ENCODE measurements at places on chromosomes 5 and 9.

- DNase-seq, result no peak
Observed at GRCh38 chr5:106331415-106331814, 1339.3 kb downstream of the EFNA5 start.

DNA sequence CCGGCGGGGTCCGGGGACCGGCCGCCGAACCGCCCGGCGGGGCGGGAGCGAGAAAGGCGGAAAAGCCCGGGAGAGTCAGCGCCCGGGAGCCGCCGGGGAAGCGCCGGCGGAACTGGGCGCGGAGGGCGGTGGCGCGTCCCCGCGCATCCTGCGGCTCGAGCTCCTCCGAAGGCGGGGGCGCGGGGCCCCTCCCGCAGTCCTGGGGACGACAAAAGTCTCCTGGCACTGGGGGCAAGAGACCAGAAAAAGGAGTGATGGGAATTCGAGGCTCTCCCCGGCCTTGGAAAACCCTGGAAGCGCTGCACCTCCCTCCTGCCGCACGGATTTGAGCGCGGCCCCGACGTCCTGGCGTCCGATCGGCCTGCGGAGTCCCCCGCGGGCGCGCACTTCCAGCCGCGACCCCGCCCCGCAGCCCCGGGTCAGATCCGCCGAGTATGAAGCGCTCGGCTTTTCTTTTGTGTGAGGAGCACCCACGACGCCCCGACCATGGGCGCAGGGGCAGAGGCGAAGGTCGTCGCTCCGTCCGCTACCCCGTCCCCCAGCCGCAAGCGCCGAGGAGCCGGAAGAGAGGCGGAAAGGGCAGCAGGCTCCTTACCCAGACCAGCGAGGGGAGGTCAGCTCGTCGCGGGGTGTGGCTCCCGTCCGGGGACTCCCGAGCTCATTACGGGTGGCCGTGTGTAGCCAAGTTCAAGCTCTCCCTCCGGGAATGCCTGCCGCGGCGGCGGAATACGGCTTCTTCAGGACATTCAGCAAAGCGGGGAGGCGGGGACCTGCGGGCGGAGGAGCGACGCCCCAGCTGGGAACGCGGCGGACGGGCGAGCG lies at the start of gene EPB41L4A:
Gene EPB41L4A, minus strand, starts transcription at position 114 of the 822 bp plus-strand sequence. CDS start 238 bp downstream, outside the sequence.
- DNase-seq, result no peak

DNA sequence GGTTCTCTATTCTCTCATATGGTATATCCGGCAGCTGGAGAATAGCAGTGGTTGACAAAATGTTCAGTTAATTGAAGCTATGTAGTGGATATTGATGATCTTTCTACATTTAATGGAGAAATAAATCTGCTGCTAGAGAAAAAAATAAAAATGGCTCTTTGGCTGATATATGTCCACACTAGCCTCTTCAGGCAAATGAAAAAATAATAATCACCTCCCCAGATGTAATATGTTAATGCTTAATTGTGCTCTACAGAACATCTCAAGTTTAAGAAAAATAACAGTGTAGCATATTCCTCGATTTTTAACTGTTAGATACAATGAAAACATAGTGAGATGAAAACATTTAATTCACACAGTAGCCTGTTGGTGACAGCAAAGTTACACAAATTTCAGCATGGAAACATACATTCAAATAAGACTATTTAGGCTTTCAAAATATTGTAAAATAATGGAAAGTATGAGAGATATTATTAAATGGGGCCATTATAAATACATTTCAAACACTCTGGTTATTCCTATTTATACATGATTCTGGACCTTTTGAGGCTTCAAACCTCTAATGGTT lies 543.0 kb downstream of the MAT2B start:
- no peak for DNase-seq

DNA sequence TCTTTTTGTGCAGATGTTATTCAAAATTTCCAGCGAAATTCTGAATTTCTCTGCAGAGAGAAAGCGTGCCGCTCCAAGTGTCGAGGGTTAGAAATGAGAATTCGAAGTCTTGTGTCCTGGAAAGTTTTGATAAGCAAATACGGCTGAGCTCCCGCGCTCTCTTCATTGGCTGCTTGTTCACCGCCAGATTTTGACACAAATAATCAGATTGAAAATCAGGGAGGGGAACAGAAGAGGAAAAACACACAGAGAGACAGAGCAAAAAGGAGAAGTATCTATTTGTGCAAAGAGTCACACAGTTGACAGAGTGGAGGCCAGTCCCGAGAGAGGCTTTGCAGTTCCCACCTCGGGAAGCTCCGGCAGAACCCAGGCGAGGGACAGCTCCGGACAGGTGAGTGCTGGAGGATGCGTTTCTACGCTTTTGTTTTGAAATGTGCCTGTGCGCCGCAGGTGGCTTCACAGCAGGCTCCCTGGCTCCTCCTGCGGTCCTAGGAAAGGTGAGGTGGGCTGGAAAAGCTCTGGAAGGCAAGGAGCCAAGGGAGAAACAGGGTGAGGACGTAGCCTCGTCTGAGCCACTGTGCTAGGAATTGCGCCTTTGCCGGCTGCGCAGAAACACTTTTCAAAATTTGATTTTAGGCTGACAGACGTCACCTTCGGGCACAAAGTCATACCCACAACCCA lies at the start of gene GFI1B:
Gene GFI1B, plus strand, starts transcription at position 244 of the 681 bp plus-strand sequence. CDS start 7,985 bp downstream, outside the sequence.
- no peak for DNase-seq

- no peak for DNase-seq
Observed at GRCh38 chr5:142110046-142110531, 1.5 kb downstream of the NDFIP1 start.

GRCh38 chr9:112034216-112034611 lies 137.6 kb downstream of the UGCG start:
- no peak for DNase-seq

DNA sequence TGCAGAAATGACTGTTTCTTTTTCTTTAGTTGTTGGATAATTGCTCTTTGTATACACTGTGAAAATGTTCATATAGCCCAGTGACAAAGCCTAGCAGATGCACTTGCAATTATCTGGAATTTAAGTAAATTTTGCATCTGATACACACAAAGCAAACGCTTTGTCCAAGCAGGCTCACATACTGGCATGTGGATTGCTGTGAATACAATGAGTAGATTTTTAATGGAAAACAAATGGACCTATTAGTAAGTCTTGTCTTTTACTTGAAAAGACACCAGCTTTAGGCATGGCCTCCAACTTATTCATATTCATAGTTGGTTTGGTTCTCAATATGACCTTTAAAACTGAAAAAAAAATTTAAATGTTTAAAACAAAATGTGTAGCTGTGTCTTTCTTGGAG lies 1299.8 kb upstream of the WWC1 start:
- no peak for DNase-seq

GRCh38 chr5:171122372-171122771 lies 186.7 kb upstream of the TLX3 start:
- no peak for DNase-seq

GRCh38 chr5:84623019-84623418 lies 238.3 kb upstream of the EDIL3 start:
- DNase-seq, result no peak

DNA sequence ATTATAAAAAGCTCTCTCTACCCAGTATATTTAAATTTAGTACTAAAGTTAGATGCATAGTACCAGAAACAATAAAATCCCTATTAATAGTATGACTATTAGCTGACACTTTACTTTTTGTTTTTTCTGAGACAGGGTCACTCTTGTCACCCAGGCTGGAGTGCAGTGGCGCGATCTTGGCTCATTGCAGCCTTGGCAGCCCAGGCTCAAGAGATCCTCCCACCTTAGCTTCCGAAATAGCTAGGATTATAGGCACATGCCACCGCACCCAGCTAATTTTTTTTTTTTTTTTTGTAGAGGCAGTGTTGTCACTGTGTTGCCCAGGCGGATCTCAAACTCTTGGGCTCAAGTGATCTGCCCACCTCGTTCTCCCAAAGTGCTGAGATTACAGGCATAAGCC lies 8.0 kb downstream of the CCNG1 start:
- DNase-seq, result no peak

DNA sequence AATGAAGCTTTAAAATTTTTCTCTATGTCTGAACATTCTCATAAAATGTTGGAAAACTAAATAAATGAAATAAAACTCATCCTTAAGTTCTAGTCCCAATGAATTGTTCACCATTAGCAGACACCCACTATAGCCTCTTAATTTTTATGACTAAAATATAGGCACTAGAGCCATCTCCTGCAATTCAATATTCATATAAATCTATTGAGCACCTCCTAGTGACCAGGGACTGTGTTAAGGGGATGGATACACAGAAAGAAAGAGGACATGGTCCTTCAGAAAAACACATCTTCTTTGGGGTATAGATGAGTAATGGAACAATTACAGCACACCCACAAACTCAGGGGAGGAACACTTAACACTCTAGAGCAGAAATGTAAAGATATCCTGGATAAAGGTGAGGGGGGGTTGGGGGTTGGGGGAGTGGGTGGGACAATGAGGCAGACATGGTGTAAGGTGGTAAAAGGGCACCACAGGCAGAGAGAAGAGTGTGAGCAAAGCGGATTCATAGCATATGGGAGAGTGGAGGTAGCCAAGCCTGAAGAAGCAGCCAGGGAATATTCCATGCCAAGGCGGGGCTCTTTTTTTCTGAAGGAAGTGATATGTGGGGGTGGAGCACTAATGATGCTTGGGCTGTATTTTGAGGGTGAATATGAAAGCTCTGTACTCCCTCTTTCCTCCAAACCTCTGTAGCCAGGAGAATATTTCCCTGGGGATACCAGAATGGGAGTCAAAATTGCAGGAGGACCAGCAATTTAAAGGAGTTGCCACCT lies 3.3 kb upstream of the GDA start:
- DNase-seq, result no peak

GRCh38 chr9:3458806-3459475 lies 66.9 kb downstream of the RFX3 start:
- no peak for DNase-seq

GRCh38 chr5:146243247-146243646 lies 39.8 kb downstream of the RBM27 start:
- no peak for DNase-seq

GRCh38 chr5:93916872-93917271 lies 175.5 kb upstream of the POU5F2 start:
- no peak for DNase-seq

DNA sequence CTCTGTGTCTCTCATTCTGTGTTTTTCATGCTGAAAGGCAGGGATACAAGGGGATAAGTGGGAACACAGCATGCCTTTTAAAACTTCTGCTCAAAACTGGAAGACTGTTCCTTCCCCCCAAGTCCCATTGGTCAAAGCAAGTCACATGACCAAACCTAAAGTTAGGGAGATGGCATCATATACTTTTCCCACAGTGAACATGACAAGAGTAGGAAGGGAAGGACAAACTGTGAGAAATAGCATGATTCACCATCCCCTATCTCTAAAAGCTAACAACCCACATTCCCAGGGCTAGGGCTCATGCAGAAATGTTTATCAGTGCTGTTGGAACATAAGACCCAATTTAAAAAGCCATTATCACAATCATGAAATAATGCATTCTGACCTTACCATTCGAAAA lies 24.2 kb upstream of the SHISAL2B start:
- no peak for DNase-seq

DNA sequence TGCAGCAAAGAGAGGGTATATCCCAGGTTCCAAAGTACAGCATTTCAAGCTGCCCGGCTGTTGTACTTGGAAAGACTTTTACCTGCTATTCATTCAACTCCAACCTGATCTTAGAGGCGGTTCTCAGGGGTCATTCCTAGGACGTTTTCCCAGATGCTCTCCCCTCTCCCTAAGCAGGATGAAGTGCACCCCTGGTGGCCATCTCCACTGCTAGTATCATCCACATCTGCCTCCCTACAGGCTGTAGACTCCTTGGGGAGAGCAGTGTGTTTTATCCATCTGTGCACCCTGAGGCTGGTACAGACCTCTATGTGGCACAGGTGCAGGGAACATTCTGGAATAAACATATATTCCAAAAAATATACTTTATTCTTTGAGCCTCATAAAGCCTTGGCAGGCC lies 56.8 kb downstream of the PTPN3 start:
- DNase-seq, result no peak

DNA sequence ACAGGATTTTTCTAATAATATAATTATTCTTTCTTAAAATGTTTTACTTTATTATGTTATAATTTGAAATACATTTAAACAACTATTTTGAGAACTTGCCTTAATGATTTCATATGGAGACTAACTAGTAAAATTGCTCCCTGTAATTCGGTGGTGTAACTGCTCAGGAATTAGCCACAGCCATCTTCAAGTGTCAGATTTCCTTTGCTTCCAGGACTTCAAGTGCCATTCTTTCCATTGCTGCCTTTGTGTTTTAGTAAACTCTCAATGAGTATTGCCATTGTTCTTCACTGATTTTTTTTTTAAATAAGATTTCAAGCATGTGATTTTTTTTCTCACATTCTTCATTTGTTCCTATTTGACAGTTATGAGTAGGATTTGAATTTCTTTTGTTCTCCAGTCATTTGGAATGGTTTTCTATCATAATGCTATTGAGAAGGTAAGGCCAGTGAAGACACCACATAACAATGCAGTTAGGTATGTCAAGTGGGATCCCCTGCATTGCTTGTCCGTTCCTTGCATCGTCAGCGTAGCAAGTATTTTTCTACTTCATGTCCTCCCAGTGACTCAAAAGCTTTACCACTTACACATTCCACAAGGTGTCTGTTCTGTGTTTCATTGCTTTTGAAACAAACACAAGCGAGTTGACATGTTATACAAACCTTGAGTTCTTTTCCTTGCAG lies 83.7 kb downstream of the LNPEP start:
- DNase-seq, result no peak

DNA sequence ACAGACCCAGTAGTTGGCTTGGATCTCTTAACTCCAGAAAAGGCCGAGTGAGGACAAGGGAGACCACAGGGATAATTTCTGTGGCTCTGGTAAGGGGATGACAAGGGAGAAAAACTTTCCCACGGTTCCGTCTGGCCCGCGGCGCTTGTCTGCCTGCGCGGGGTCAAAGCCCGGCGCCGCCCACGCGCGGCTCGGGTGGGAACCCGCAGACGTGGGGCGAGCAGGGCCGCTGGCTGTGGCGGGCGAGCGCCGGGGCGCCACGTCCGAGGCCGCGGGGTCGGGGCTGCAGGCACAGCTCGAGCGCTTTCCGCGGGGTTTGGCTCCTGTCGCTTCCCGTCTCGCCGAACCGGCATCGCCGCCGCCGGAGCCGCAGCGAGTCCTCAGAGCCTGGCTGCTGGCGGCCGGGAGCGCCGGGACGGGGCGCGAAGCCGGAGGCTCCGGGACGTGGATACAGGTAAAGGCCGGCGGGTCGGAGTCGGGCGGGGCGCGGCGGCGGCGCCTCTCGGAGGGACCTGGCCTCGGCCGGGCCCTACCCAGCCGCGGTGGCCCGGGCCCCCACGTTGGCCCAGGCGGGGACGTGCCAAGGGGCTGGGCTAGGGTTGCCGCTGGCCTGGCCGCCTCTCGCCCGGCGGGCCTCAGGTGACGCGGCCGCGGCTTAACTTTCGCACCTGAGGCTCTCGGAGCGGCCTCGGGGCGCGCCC lies at the start of gene RNF180:
Gene RNF180, plus strand, starts transcription at position 344 of the 701 bp plus-strand sequence. CDS start 34,965 bp downstream, outside the sequence.
- DNase-seq, result no peak

All from activated naive CD4-positive, alpha-beta T cell treated with Interleukin-2 at 50 U/mL for 16 hours (primary cell).